ENCODE measurements at places on chromosomes 5 and 9. TPM values are rescaled to one million over a fixed set of nuclear protein-coding genes. Genes with fewer than 3 reads are reported as not detected.

The TRIM23 gene
- total RNA-seq: 14.6 TPM

The SYK gene
- total RNA-seq: 15.4 TPM

The CDH18 gene
- total RNA-seq: not detected

The INSYN2B gene
- 0.08 TPM for total RNA-seq

The CDKN2A gene
- 0.23 TPM for total RNA-seq

The DDX4 gene
- not detected for total RNA-seq

The CMBL gene
- total RNA-seq: 6.8 TPM

The SPACA9 gene
- total RNA-seq: 0.67 TPM

The BTNL9 gene
- total RNA-seq: 1.4 TPM

DNA sequence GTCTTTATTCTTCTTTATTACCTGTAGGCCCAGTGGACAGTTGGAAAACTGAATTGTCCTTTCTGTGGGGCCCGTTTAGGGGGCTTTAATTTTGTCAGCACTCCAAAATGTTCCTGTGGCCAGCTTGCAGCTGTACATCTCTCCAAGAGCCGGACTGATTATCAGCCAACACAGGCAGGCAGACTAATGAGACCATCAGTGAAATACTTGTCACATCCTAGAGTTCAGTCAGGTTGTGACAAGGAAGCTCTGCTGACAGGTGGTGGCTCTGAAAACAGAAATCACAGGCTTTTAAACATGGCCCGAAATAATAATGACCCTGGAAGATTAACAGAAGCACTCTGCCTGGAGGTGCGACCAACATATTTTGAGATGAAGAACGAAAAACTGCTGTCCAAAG lies 47.9 kb downstream of the RNF180 start:
- DNase-seq: no peak

DNA sequence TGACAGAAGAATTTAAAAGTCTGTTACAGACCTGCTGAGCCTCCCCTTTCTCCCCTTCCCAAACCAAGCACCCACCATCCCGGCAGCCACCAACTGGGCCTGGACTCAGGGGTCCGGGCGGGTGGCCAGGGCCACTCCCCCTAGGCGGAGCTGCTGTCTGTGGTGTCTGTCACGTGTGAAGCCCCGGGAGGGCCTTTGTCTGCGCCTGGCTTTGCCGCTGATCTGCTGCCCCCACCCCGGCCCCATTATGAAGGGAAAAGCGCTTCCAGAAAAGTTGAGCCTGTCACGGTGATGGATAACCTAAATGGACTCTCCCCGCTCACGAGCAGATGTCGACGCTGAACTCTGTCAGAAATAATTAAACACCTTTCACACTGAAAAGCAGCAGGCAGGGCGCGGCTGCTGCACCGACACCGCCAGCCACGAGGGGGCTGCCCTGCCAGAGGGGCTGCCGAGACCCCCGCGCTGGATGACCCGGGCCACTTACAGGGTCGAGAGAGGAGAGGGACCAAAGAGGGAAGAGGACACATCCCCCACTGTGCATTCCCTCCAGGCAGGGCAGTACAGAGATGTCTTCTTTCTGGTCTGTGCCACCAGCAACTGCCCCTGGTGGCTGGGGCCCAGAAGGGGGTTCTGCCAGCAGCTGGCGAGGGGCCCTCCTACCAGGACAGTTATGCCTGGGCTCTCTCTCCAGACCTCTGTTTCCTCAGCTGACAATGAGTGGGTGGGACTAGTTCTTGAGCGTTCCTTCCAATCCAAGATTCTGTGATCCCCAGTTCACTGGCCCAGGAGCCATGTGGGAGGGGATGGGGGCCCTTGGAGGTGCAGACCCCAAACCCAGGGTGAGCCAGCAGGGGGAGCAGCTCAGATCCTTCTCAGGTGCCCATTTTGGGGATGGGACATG lies 36.0 kb upstream of the BARHL1 start:
- no peak for DNase-seq

DNA sequence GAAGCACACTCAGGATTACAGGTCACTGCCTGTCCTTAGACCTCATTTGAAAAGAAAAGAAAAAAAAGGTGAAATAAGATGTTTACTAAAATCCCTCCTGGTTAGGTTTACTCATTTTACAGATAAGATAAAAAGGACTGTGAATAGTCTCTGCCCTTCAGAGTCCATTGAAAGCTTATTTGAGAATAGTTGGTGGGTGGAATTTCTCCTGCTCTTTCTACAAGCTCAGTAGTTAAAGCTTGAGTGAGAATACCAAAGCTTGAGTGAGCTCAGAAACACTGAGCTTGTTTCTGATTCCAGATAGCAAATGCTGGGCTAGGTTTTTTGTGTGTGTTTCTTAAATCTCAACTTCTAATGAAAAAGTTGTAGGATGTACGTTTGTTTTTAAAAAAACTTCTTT lies 106.7 kb downstream of the SLF1 start:
- DNase-seq: no peak

DNA sequence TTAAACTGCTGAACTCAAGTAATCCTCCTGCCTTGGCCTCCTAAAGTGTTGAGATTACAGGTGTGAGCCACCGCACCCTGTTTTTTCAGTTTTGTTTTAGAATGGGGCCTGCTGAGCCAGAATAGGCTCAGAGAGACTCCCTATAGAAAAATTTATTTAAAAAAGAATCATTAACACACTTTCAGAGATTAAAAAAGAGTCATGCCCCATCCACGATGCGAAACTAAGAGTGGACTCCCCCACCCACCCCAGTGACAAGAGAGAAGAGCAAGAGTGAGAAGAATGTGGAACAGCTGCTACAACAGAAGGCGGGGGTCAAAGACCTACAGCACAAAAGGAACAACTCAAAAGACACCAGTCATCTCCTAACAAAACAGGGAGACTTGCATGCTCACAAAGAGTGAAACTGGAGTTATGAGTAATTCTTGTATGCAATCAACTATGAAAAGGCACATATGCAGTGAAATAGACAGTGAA lies 47.2 kb downstream of the GLDC start:
- DNase-seq: no peak

DNA sequence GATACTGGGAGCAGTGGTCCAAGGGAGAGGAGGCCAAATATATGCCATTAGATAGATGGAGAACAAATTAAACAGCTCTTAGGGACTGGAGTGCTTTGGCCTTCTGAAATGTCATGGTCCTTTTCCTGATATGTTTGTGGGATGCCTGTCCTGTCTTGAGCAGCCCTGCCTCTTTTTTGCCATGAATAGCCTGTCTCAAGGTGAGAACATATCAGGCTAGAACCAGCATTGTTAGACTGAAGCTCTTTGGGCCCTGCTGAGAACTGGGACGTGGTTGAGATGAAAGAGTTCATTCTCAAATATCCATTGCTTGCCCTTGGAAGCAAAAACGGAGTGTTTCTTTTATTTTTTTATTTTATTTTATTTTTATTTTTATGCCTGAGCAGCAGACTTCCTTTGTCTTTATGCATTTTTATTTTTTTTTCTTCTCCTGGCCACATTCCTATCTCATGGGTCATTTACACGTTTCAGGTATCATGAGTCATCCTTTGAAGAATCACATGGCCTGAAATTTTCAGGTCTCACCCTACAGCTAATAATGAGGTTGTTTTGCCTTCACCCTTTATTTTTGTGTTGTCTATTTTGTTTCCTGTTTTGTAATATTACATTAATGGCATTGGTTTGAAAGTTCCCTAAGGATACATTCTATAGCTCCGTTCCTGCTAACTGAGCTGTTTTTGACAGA lies 371.4 kb downstream of the PSAT1 start:
- no peak for DNase-seq

DNA sequence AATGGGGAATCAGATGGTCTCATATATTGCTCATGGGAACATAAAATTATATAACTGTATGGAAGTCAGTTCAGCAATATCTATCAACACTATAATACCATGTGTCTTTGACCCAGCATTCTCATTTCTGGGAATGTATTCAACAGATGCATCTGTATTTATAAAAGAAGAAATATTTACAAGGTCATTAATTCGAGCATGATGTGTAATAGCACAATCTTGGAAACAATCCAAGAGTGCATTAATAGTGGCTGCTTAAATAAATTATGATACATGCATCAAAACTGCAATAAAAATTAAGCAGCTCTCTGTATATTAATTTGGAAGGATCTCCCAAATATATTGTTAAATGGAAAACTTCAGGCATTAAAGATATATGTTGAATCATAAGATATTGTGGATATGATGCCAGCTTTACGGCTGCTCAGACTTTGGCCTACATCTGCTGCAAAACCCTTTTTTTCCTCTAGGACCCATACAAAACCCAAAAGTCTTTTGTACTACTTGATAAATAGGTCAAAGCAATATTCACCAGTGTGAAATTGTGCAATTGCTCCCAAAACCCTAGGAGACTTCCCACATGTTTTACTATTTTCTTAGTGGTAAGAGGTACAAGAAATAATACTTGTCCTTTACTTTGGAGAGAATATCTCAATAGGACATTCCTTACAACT lies 45.3 kb upstream of the ISOC1 start:
- no peak for DNase-seq

DNA sequence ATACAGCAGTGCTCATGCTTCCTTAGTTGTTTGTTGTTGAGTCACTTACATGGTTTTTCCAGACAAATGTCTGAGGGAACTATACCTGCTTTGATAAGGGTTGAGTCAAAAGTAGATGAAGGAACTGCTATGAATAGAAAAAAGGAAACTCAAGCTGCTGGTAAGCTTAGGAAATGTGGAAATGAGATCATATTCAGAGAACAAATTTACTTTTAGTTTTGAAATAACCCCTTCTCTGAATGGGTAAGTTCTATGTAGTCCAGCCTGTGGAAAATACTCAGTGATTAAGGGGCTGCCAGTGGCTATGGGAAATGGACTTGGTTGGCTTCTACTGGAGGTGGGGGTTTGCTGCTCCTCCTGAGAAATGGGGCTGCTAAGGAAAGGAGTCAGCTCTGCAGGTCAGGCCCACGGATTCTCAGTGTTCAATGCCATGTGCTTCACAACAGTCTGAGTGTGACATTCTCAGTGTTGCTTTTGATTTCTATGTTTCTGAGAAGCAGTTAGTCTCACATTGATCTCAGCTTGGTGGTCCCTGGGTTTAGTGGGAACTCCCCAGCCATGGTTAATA lies 47.7 kb upstream of the GLRX start:
- no peak for DNase-seq

- DNase-seq: no peak
Measured at GRCh38 chr5:65262096-65262495, 219.6 kb downstream of the ADAMTS6 start.

GRCh38 chr9:115462623-115463022 lies 344.7 kb upstream of the TNC start:
- DNase-seq: no peak

- DNase-seq: no peak
Measured at GRCh38 chr5:16411741-16412455, 53.7 kb downstream of the ZNF622 start.

DNA sequence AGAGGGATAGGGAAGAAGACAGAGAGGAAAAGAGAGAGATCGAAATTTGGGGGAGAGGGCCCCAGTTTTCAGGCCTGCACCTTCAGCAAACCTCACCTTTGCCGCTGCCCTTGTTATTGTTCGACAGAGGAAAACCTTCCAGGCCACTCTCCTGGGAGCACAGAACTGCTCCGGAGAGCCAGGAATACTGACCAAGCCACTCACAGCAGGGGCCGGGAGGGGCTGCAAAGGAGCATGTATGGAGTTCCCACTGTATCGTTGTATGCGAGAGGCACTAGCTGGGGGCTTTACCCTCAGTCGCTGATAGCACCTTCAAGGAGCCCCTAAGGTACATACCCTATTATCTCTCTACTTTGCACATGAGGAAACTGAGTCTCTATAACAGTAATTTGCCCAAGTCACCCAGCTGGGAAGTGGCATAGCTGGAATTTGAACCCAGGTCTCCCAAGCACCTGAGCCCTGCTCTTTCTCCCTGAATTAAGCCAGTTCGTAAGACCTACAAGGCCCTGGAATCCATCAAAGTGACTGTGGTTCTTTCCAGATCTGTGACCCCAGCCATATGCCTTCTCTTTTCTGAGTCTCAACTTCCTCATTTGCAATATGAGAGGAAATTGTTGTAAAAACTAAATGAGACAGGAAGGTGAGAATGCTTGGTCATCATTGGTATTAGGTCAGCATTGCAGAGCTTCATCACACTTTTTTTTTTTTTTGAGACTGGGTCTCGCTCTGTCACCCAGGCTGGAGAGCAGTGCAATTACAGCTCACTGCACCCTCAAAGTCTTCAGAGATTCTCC lies 21.0 kb upstream of the FOXE1 start:
- DNase-seq: no peak

DNA sequence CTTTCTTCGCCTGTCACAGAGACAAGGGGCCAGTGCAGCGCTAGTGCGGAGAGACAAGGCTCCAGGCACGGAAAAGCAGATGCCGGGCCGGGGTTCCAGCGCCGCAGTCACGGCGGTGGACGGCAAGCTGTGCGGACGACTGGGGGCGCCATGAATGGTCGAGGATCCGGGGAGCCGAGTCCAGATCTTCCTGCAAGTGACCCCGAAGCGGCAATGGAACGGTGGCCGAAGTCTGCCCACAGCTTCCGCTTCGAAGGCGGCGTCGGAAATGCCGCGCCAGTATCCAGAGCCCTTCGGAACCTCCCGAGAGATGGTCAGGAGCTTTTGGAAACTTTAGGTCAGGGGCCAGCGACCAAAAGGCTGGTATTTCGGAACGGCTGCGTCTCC lies 601 bp upstream of the FAF2 start:
- no peak for DNase-seq

- no peak for DNase-seq
Measured at GRCh38 chr5:16544607-16545374, 72.0 kb downstream of the RETREG1 start.

DNA sequence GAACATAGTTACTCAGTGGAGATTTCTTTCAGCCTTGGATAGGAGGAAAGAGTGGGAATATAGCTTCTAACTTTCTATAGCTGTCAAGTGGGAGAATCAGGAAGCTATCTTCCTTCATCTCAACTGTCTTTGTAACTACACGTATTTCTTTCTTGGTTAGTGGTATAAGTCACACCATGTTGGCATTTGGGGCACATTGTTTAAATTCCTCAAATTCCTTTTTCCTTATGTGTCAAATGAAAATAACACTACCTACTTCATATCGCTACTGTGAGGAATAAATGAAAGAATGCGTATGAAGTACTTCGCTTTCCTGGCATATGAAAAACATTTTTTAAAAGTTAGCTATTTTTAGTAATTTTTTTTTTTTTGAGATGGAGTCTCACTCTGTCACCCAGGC lies 1082.5 kb upstream of the WWC1 start:
- no peak for DNase-seq

DNA sequence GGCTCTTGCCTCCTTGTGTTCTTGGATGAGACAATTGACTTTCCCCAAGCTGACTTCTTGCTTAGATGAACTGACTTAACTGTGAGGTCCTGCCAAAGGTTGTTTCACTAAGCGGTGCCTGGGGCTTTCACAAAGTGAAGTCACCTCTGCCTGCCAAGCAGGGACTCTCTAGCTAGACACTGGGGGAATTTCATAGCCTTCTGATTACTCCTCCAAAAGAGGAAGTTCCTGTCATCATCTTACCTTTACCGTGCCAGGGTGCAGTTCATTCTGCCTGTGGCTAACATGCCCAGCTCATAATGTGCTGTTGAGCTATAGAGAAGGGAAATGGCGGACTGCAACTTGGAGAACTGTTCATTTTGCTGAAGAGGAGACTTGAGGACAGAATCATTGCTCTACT lies 472.0 kb upstream of the WWC1 start:
- no peak for DNase-seq

- DNase-seq: no peak
Measured at GRCh38 chr5:60842871-60843385, 1.1 kb downstream of the ELOVL7 start.

- DNase-seq: no peak
Measured at GRCh38 chr9:101495810-101496209, 37.8 kb upstream of the RNF20 start.
